GM04504 (cell line): ENCODE measurements at places on chromosomes 5 and 9.

DNA sequence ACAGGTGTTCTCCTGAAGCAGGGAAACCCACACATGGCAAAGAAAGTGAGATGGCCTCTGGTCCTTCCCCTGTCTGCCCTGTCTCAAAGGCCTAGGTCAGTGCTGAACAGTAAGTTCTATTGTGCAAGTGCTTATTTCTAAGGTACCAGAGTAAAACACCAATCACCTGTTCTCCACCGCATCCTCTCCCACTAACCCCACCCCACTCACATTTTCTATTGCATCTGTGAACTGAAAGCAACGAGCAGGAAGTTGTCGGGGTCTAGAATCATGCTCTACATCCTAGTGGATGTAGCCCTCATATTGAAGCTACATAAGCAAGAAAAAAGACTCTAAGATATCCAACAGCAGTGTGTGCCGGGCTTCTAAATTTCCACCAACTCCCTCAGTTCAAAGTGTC lies 265.9 kb downstream of the ENC1 start:
- no peak for DNase-seq

GRCh38 chr5:32916648-32917047 lies 205.5 kb downstream of the NPR3 start:
- DNase-seq, result no peak

GRCh38 chr5:26942481-26942880 lies 95.9 kb downstream of the CDH9 start:
- DNase-seq, result no peak

DNA sequence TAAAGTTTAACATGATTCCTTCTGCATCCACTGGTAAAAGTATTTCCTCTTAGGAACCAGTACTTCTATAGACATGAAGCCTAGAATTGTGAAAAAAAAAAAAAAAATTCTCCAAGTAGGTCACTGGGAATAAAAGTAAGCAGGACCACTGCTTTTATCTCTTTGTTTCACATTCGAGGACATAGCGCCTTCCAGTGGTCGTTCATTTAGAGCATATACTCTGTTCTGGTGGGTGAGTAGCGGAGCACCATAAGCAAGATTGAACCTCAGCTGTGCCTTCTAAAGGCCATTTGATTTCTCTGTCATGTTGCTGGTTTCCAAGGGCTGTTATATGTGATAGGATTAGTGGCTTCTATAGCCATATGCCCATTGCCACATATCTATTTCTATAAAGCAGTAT lies 393.1 kb downstream of the TMEM232 start:
- DNase-seq, result no peak

GRCh38 chr5:66307647-66308241 lies 163.6 kb downstream of the SREK1 start:
- DNase-seq, result peak; percentile 38

DNA sequence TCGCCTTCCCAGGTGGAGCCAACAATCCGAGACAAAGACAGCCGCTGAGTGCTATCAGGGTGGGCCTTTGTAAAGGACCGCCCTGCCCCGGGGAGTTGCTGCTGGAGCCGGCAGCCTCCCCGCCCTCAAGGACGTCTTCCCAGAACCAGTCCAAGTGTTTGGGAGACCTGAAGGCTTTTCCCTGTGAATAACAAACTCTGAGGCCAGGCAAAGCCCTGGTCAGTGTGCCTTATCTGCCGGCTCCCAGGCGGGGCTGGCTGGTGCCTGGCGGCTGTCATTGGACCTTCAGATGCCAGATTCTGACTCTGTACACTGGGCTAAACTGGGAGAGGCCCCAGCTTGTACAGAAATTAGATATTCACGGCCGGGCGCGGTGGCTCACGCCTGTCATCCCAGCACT lies 2.1 kb downstream of the SLC9A3 start:
- no peak for DNase-seq

DNA sequence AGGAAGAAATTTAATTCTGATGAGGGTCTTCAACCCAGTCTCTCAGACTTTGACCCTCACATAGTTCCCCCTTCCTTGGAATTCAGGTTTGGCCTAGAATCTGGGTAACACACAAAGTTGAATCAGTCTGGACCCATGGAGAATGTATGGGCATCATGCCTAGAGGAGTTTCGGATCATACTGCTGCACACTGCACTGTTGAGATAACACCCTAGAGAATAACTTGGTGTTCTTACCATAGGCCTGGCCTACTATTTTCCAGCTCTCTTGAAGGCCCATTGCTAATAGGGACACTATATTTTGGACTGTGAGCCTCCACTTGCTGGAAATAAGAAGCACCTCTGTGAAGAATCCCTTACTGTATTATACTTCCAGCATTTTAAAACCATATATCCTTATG lies 413.5 kb downstream of the PLK2 start:
- no peak for DNase-seq

DNA sequence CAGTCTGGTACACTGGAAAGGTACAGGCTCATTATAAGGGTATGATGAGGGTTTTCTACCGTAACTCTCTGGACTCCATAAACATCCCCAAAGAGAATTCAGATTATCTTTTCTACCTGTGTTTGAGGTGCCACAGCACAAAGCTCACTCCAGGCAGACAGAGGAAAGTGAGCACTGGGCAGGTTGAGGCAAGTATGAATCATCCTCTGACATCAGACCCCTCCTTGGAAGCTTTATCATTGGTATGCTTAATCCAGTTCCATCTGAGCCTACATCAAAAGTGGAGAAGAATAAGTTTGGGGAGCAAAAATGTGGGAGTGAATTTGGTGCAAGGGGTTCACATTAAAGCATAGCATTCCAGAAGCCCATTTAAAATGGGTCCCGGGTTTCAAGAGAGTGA lies 21.7 kb downstream of the C9orf152 start:
- no peak for DNase-seq

GRCh38 chr5:32812399-32812798 lies 101.3 kb downstream of the NPR3 start:
- DNase-seq, result no peak

DNA sequence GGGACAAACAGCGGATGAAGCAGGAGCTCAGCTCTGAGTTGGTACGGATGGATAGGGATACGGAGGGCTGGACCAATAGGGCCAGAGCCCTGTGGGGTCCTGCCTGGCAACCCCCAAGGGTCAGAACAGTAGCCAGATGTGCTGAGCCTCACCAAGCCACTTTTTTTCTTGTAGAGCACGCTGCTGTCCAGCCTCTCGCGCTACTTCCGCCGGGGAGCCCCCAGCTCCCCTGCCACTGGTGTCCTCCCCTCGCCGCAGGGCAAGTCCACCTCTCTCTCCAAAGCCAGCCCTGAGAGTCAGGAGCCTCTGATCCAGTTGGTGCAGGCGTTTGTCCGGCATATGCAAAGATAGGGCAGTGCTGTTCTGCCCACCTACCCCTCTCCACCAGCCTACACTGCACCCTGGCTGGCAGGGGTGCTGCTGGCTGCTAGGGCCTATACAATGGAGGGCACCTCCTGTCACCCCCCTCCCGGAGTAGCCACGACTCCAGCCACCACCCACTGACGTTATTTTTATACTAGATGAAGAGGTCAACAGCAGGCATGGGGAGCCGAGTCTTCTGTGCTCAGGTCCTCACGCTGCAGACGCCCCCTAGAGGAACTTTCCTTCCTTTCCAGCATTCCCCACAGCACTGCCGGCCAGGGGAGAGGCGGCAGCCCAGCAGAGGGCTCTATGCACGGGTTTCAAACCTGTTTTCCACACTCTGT lies 21.6 kb downstream of the SH3GLB2 start:
- DNase-seq, result peak; percentile 53

- peak; percentile 97 for DNase-seq
Measured at GRCh38 chr9:96418083-96418919, at the start of gene ZNF367. Gene ZNF367, minus strand, starts transcription at chr9:96418370. Its CDS starts 338 bp downstream, at chr9:96418032.

DNA sequence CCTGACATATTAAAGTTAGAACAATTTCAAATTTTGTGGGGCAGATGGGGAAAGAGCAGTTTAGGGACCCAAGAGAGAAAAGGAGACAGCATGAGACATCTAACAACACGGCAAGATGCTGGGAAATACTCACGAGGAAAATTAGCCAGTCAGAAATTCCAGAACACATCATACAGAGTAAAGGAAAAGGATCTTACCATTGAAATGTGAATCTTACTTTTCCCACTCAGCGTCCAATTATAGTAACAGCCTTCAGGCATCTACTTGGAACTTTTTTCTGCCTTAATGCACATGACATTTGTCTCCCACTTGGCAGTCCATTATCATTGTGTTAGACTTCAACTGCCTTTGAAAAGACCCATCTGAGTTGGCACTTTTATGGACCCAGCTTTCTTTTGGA lies 189.7 kb upstream of the SLC27A6 start:
- no peak for DNase-seq

- DNase-seq, result no peak
Measured at GRCh38 chr9:135583688-135584011, 22.1 kb downstream of the PAEP start.

DNA sequence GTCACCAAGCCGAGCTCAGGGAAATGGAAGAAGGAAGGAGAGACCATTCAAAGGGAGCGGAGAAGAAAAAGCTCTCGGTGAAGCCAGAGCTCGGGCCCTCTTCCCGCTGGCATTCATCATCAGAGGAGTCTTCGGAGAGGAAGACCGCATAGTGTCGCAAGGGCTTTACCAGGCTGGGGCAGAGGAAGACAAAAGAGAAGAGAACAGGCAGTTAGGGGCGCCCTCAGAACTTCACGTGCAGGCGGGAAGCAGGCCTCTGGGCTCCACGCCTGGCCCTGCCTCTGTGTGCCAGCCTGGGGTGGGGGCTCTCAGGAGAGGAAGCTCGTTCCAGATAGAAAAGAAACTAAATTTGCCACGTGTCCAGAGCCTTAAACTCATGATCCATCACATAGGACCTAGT lies 31.7 kb downstream of the CRB2 start:
- DNase-seq, result no peak

DNA sequence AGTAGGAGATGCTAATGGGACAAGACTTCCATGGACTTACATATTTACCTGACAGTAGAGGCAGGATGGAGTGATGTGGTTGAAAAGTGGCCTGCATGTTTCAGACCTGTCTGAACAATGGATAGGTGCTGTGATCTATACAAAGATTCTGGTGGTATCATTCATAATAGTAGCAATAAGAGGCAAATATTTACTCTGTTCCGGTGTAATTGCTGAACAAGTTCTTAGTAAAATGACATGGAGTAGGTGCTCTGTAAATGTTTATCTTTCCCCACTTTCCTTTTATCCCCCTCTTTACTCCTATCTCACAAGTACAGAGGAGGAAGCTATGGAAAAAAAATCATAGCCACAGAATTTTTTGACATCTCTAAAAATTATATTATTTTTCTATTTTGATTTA lies 159.0 kb upstream of the SLC12A2 start:
- DNase-seq, result no peak

GRCh38 chr9:93112116-93112863 lies 16.3 kb downstream of the CARD19 start:
- no peak for DNase-seq

DNA sequence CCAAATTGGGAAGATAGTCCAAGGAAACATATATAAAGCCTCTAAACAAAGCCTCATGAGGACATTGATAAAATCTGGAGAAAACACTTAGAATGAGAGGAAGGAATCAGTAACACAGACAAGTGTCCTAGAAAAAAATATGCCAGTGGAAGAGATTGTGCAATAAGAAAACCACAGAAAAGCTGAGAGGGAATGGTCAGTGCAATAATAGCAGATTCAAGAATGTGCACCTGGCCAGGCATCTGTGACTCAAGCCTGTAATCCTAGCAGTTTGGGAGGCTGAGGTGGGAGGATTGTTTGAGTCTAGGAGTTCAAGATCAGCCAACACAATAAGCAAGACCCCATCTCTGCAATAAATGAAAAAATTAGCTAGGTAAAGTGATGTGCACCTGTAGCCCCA lies 691.2 kb upstream of the CDH6 start:
- no peak for DNase-seq

- peak; percentile 51 for DNase-seq
Measured at GRCh38 chr9:133478851-133479711, at the start of gene SLC2A6. Gene SLC2A6, minus strand, starts transcription at chr9:133479099. Its CDS starts 40 bp downstream, at chr9:133479059.

GRCh38 chr5:174324680-174325079 lies 279.2 kb downstream of the NSG2 start:
- no peak for DNase-seq

GRCh38 chr9:694092-694402 lies 147.4 kb upstream of the DMRT1 start:
- DNase-seq, result no peak

- DNase-seq, result no peak
Measured at GRCh38 chr9:94925751-94926430, 199.4 kb downstream of the AOPEP start.

DNA sequence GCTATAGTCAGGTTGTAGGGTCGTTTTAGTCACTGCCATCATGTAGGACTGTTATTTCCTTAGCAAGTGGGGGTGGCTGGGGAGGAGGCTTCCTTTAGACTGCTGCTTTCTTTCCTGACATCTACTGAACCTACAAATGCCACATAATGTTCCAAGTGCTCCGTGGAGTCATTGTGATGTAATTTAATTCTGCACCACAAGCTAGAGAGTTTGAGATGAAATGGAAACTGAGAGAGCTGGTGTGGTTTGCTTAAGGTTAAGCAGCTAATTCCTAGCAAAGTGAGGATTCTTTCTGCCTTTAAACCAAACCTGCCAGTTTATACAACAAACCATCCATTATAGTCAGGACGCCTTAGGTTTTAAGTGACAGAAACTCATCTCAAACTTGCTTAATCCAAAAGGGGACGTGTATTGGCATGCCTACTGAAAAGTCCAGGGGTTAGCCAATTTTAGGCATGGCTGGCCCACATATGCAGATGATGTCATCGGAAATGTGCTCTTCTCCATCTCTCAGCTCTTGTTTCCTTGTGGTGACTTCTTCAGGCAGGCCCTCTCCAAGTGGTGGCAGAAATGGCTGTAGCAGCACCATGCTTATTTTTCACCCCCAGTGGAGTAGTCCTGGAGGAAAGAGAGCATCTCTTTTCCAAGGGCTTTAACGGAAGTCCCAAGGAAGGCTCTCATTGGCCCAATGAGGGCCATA lies 30.5 kb downstream of the ZNF618 start:
- no peak for DNase-seq

DNA sequence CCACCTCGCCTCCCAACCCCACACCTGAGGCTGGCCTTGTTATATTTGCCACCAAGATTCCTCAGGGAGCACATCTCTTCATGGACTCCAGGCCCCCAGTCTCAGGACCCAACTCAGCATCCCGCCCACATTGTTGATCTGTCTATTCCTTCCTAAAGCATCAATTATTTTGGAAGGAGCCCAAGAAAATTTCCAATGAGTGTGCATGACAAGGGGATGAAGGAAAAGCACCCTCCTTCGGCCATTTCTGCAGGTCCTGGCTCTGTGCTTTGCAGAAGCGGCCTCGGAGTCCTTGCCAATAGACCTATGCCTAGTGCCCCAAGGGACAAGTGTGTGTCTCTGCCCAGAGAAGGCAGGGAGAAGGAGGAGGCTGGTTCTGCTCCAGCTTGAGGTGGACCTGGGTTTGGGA lies 273.2 kb downstream of the GADD45G start:
- DNase-seq, result no peak

GRCh38 chr9:91421971-91422757 lies 1.5 kb downstream of the NFIL3 start:
- DNase-seq, result no peak

- DNase-seq, result no peak
Measured at GRCh38 chr9:86519066-86519615, 164.9 kb upstream of the TUT7 start.

- peak; percentile 83 for DNase-seq
Measured at GRCh38 chr9:127244609-127245601, 19.7 kb upstream of the GARNL3 start.
